Esophagus squamous epithelium (tissue), 5 donors: ENCODE measurements at places on chromosomes 12 and 14.

GRCh38 chr12:53428741-53429140, 5.1 kb downstream of the AMHR2 start:
- no peak for DNase-seq

DNA sequence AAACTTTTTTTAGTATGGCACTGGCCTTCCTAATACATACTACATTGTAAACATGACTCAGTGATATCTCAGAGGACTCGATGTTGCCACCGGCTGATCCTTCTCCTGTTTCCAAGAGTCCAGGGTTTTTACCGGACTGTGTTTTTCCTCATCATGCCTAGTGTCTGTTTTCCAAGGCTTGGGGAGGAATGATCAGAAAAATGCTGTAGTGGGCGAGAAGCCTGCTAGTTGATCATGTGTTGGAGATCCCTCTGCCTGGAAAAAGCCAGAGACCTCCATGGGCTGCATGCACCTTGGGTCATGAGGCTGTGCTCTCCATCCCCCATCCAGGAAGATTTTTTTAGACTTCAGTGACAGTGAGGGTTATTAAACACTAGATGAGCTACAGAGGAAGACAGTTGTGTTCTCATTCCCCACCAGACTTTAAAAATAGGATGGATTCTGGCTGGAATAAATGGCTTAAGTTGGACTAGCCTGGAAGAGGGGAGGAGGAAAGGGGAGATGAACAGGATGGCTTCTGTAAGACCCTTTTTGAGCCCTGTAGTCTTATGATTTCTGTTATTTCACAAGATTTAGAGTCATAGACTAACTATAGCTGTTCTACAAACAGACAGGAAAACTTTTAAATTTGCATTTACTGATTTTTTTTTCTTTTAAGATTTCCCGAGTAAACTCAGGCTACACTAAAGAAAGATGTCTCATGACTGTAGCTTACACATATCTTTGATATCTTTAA, 145.7 kb downstream of the SAMD4A start:
- DNase-seq = no peak

DNA sequence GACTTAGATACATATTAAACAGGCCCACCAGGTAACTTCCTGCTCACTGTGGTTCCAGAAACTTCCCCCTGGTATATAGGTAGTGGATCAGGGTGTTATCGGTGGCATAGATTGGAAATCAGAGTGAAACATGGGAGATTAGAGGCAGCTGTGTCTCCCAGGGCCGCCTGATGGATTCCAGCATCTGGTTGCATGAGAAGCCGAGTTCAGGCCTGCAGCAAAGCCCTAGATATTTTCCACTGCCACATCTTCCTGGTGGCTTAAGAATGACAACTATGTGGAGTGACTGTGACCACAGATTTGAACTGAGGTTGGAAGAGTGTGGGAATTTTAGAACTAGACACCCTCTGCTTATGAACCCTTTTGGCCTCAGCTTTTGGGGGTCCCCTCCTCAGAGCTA, 184.8 kb upstream of the NTF3 start:
- no peak for DNase-seq

DNA sequence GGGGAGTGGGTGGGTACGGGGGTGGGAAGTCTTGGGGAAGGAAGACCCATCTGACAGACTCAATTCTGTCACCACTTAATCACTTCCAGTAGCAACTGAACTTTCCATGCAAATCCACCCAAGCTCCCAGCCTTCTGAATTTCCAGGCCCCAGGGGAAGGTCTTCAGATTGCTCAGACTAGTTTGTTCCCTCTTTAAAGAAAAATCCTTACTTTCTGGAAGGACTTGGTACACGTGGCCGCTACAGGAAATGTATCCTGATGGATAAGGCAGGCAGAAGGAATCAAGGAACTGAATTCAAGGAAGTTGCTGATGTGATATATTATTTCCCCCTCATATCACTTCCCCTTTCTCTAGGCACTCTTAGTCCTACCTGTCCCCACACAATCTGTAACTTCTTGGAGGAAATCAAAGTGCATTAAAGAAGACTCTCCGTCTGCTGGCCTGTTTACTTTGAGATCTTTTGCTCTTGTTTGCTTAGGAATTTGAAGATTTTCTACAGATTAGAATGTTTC, 6.4 kb downstream of the NFKBIA start:
- no peak for DNase-seq

DNA sequence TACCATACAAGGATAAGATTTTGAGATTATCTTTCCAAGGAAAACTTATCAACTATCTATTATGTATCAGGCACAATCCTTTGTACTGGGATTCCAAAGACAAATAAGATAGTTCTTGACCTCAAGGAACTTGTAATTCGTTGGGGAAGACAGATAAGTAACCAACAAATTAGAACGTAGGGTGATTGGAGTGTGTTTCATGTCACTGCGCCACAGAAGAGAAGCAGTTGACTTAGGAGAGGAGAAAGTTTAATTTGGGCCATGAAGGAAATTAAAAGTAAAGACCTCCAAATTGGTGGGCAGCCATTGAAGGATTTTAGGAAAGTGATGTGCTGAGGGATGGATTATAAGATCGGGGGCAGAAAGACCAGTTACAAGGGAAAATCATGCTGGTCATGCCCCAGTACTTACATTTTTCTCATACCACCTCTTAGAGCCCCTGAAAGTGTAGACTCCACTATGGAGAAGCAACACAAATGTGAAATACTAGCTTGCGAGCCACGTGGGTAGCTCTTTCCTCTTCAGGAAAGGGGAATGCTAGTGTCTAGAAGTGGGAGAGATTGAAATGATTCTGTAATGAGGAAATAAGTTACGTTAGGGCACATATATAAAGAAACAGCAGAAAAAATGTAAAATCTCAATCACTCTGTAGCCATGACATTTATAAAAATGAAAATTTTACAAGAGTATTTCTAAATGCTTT, 148.7 kb downstream of the ETV6 start:
- no peak for DNase-seq

DNA sequence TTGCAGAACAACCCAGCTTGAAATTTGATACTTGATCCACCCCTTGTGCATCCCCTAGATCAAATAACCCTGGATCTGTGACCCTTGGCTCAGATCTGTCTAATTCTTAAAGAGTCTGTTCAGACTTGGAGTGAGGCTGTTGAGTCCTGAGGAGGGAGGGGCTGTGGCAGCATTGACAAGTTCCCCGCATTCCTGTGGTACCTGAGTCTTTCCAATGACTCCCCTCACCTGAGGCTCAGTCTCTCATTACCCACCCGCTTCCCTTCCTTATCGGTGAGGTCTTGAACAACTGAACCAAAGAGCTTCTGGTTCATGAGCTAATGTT, 16.1 kb upstream of the HDAC7 start:
- no peak for DNase-seq

GRCh38 chr12:11795913-11796459, 146.5 kb downstream of the ETV6 start:
- DNase-seq = no peak

GRCh38 chr14:75602503-75602902, 24.1 kb downstream of the FLVCR2 start:
- no peak for DNase-seq

- DNase-seq = no peak
Observed at GRCh38 chr12:92871116-92871515, 58.0 kb downstream of the EEA1 start.

- DNase-seq = no peak
Observed at GRCh38 chr14:89920056-89920455, 34.5 kb downstream of the EFCAB11 start.

DNA sequence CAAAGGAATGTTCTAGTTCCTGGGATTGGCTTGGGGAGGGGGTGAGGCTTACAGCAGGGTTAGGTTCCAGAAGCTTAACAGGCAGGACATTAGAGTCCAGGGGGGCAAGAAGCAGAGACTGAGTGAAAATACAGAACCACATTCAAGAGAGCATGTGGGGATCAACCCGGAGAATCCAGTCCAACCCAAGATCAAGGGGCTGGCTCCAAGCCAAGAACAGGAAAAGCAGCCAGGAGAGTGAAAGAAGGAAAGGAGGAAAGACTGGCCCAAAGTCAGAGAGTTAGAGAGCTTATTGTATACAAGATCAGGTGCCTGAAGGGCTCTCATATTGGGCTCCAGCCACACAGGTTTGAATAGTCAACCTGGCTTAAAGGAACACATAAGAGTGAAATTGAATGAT, 190.3 kb upstream of the CDKN3 start:
- no peak for DNase-seq

GRCh38 chr14:51207621-51208020, 32.4 kb upstream of the TMX1 start:
- DNase-seq = no peak

- no peak for DNase-seq
Observed at GRCh38 chr12:82481954-82482353, 123.6 kb downstream of the METTL25 start.

- DNase-seq = no peak
Observed at GRCh38 chr12:104524034-104524832, 67.5 kb downstream of the CHST11 start.

DNA sequence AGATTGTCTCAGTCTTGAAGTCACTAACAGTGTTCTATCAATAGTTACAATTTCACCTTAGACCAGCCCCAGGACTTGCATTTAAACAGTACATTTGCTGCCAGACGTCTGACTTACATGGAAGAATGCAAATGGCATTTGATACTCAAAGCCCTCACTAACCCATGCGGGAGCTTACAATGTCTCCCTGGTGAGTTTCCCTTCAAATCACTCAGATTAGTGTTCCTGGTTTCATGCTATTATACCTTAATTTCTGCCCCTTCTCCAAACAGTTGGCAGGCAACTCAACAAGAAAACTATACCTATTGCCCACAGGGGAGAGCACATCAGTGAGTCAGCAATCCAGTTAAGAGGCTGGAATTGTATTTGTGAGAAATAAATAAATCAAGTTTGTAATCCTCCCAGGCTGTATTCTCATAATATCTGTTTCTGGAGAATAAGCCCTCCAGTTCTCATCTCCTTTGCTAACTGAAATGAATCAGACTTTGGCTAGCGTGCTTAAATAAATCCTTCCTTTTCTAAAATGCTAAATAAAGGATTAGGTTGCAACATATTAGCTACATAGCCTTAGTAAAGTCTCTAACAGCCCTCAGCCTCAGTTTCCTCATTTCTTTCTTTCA, 23.7 kb downstream of the GSTZ1 start:
- DNase-seq = no peak

GRCh38 chr12:91746976-91747375, 398.7 kb downstream of the BTG1 start:
- no peak for DNase-seq

DNA sequence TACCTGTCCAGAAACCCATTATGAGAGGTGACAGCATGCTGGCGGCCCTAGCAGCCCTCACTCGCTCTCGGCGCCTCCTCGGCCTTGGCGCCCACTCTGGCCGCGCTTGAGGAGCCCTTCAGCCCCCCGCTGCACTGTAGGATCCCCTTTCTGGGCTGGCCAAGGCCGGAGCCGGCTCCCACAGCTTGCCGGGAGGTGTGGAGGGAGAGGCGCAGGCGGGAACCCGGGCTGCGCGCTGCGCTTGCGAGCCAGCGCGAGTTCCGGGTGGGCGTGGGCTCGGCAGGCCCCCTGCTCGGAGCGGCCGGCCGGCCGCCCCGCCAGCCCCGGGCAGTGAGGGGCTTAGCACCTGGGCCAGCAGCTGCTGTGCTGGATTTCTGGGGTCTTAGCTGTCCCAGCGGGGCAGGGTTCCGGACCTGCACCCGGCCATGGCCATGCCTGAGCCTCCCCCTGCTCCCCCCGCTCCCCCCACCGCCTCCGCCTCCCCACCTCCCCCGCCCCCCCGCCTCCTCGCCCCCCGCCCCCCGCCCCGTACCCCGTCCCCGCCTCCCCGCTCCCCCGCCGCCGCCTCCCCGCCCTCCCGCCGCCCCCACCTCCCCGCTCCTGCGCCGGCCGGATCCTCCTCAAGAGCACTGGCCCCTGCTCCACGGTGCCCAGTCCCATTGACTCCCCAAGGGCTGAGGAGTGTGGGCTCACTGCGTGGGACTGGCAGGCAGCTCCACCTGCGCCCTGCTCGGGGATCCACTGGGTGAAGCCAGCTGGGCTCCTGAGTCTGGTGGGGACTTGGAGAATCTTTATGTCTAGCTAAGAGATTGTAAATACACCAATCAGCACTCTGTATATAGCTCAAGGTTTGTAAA, 163.1 kb downstream of the KLHL28 start:
- no peak for DNase-seq

DNA sequence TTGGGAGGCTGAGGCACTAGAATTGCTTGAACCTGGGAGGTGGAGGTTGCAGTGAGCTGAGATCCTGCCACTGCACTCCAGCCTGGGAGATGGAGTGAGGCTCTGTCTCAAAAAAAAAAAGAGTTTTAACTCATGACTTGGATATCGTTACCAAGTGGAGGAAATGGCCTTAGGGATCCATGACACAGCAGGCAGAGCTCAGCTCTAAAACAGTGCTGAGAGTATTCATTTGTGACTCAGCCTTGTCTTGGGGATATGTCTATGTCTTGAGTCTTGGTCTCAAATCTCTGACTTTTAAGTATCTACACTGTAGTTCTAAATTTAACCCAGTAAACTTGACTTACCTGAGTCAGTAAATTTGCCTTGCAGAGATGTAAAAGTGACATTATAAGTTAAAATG, 8.8 kb upstream of the PEX5 start:
- DNase-seq = no peak

DNA sequence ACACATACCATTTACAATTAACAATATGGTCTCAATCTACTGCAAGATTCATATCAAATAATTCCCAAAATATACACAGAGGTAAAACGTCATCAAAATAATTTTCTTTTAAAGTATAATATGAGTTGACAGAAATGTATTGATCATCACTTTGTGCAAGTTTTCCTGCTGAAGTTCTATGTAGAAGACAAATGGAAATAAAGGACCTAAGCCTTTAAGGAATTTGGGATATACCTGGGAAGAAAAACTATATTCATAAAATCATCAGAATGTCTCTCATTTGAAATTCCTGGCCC, 61.1 kb upstream of the DAAM1 start:
- no peak for DNase-seq

DNA sequence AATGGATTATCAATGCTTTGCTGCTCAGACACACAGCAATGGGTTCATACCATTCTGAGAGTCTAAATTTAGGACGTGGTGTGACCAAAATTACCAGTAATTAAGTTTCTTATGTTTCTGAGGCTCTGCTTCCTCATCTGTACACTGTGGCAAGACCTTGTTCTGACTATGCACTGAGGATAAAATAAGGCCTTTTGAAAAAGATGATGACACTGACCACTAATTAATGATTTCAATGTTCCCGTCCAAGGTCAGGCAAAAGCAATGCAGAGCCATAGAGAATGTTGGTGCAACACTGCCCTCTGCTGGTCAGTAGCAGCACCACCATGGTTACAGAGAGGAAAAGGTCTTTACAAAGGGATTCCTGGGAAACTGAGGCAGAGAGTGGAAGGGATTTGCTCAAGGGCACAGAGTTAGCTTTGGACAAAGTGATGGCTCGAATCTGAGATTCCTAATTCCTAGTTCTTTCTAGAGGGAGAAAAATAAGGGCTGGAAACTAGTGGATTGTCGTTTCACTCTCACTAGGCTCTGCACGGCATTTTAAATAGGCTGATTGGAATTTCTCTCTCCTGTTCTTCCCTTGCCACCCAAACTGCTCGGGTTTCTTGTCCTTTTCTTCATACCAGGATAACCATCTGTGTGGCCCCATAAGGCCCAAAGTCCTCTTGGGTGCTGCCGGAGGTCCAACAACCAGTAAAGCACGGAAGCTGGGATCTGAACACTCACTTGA, 22.3 kb upstream of the P2RX7 start:
- DNase-seq = no peak
